ENCODE measurements at places on chromosomes 3 and 15.

GRCh38 chr3:100518983-100519382 is 26.6 kb downstream of the TMEM45A start:
- no peak for DNase-seq

DNA sequence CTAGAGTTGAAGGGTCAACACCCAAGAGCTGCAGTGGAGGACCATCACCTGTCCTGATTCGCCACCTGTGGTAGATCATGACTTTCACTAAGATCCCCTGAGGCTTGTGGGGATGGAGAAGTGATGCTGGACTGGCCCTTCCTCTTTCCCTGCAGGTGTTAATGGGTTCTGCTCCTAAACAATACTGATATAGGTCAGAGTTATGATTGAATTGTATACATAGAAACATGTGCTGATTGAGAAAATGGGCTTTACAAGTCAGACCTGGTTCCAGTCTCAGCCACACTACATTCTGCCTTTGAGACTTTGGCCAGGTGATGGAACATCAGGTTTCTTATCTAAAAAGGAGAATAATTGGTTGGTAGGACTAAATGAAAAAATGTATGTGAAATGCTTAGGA is 418.9 kb upstream of the TPRG1 start:
- DNase-seq: no peak

GRCh38 chr3:31522152-31522551 is 10.6 kb upstream of the STT3B start:
- no peak for DNase-seq

GRCh38 chr3:5254281-5255048 is 67.0 kb downstream of the EDEM1 start:
- DNase-seq: no peak

DNA sequence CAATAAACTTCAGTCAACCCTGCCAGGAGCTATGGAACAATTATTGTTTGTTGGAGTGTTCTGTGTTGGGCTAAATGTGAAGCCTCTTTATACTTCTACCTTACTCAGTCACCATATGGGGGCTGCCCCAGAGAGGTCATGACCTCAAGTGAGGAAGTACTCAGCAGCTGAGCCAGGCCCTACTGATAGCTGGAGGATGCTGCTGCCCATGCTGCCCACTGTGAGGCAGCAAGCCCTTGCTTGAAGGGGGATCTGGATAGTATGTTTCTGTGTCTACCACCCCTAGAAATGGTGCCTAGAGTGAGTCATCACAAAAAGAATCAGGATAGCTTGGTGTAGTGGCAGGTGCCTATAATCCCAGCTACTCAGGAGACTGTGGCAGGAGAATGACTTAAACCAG is 4.5 kb upstream of the RPL24 start:
- DNase-seq: no peak

DNA sequence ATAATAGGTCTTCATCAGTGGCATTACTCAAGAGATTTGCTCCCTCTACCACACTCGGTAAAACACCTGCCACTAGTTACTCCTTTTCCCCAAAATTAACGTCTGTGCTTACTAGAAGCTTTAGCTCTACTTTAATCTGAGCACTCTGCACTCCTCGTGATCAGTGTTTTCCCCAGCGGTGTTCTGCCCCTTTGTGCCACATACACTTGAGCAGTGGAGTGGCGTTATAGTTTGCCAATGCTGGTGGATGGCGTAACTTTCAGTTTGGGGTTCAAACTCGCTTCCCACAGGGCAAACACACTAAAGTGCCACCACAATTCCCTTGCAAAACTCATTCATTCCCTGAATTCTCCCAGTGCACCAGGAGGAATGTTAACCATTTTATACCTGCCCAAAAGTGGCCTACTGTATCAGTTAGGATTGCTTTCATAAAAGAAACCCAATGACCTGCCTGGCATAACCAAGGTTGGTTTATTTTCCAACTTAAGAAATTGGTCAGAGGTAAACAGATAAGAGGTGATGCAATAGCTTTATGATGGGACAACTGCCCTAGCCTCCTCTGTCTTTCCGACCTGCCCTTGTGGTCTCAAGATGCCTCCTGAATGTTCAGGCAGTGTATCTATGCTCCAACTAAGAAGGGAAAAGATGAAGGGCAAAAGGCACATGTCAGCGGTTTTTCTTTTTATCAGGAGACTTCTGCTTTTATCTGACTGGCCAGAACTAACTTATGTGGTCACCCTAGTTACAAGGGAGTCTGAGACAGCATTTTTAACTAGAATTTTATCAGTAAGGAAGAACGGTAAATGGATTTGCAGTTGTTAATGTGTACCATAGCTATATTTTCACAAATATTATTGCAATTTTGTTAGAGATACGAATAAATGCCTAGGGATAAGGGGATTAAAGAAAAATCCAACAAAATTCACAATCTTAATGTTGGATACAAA is 83.9 kb downstream of the FSIP1 start:
- DNase-seq: no peak

- DNase-seq: no peak
Observed at GRCh38 chr15:101522091-101522490, 32.6 kb upstream of the PCSK6 start.

- DNase-seq: no peak
Observed at GRCh38 chr3:196197524-196197923, 13.7 kb downstream of the ZDHHC19 start.

- DNase-seq: peak; percentile 89
Observed at GRCh38 chr15:71114887-71115566, at the start of gene THSD4. TSS of gene THSD4 (plus strand) at chr15:71115471.
